ENCODE measurements at places on chromosomes 2 and 18. TPM values are rescaled to one million over a fixed set of nuclear protein-coding genes. Genes with fewer than 3 reads are reported as not detected.

GRCh38 chr2:33272001-33272400, 204.4 kb upstream of the RASGRP3 start:
- H3K36me3 ChIP-seq, result peaks cover 22% of the 10 kb centered on the region
- H3K4me3 ChIP-seq, result no peak overlapping the region
- peaks cover 15% of the 10 kb centered on the region for H3K4me1 ChIP-seq
- peak; percentile 75 for DNase-seq

GRCh38 chr18:25298853-25299274, 53.1 kb downstream of the ZNF521 start:
- H3K4me1 ChIP-seq, result peaks cover 17% of the 10 kb centered on the region
- H3K36me3 ChIP-seq, result no peaks in the 10 kb centered on the region
- no peak overlapping the region for H3K4me3 ChIP-seq
- H3K27ac ChIP-seq, result peak overlapping the region; percentile 70

DNA sequence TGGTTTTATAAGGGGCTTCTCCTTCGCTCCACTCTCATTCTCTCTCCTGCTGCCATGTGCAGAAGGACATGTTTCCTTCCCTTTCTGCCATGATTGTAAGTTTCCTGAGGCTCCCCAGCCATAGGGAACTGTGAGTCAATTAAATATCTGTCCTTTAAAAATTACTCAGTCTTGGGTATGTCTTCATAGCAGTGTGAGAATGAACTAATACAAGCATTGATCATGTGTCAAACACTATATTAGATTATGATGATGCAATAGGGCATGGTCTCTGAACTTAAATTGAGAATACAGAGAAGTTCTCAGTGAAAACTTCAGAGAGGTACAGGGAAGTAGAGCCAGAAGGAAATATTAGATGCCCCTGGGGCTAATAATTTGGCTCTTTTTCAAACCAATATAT, 5.9 kb upstream of the MAP4K3 start:
- H3K27ac ChIP-seq, result no peak overlapping the region
- DNase-seq, result no peak
- H3K4me1 ChIP-seq, result peaks cover 22% of the 10 kb centered on the region
- no peaks in the 10 kb centered on the region for H3K36me3 ChIP-seq

DNA sequence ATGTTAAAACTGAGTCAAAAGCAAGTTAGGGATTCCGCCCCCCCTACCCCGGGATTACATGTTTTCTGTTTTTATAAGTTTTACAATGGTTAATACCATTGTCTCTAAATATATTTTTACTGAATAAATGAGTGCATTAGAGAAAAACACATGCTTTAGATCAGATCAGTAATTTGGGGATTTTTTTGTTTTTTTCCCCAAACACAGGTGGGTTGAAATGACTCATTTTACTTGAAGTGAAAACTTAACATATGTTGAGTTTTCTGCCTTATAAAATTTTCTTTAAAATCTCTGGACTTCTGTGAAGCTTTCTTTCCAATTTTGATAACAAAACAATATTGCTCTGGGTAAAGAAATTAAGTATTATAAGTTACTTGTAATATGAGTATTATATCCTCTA, 114.4 kb downstream of the AGPS start:
- H3K4me1 ChIP-seq, result no peaks in the 10 kb centered on the region
- no peak for DNase-seq
- H3K27me3 ChIP-seq, result no peaks in the 10 kb centered on the region
- H3K36me3 ChIP-seq, result peaks cover 7% of the 10 kb centered on the region
- H3K27ac ChIP-seq, result no peak overlapping the region

DNA sequence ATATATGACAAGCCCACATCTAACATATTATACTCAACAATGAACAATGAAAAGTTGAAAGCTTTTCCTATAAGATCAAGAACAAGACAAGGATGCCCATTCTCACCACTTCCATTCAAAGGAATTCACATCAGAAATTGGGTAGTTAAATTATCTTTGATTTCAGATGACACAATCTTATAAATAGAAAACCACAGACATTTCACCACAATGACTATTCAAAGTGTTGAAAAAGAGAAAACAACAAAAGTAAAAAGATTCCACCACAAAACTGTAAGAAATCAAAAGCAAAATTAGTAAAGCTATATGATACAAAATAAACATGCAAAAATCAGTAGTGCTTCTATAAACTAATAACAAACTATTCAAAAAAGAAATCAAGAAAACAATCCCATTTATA, 279.7 kb upstream of the MYT1L start:
- H3K4me1 ChIP-seq, result no peaks in the 10 kb centered on the region
- H3K4me3 ChIP-seq, result no peak overlapping the region
- no peak for DNase-seq
- H3K36me3 ChIP-seq, result no peaks in the 10 kb centered on the region
- no peak overlapping the region for H3K27ac ChIP-seq

GRCh38 chr2:164009756-164010337, 274.0 kb upstream of the FIGN start:
- peaks cover 4% of the 10 kb centered on the region for H3K4me1 ChIP-seq
- DNase-seq, result no peak
- H3K36me3 ChIP-seq, result no peaks in the 10 kb centered on the region
- no peak overlapping the region for H3K4me3 ChIP-seq

- no peak overlapping the region for H3K27ac ChIP-seq
- H3K4me1 ChIP-seq, result no peaks in the 10 kb centered on the region
- no peaks in the 10 kb centered on the region for H3K36me3 ChIP-seq
- H3K4me3 ChIP-seq, result no peak overlapping the region
- no peak for DNase-seq
- H3K27me3 ChIP-seq, result no peaks in the 10 kb centered on the region
Observed at GRCh38 chr2:48190230-48190629, 283.9 kb upstream of the FBXO11 start.

The CREG2 gene
- 0.11 TPM for total RNA-seq

The SCG2 gene
- total RNA-seq, result 5.6 TPM

The DSG1 gene
- 0.05 TPM for total RNA-seq

The CRYGD gene
- not detected for total RNA-seq

The C2orf76 gene
- 9.2 TPM for total RNA-seq

Measured in astrocyte (in vitro differentiated cells and primary cell).